CD4-positive, alpha-beta T cell treated with Interleukin-10 for 1 hour (primary cell): ENCODE measurements at places on chromosomes 11 and 22.
A peak's percentile ranks its signal among the peaks of the same experiment; 100 is the strongest.

GRCh38 chr11:35803115-35803514, 140.5 kb downstream of the TRIM44 start:
- no peak for DNase-seq

GRCh38 chr22:43515902-43516301, 104.1 kb downstream of the MPPED1 start:
- DNase-seq, result no peak

- no peak for DNase-seq
Observed at GRCh38 chr11:121657146-121657545, 204.4 kb upstream of the SORL1-AS1 start.

GRCh38 chr22:24444251-24444650, 16.9 kb downstream of the ADORA2A start:
- no peak for DNase-seq

DNA sequence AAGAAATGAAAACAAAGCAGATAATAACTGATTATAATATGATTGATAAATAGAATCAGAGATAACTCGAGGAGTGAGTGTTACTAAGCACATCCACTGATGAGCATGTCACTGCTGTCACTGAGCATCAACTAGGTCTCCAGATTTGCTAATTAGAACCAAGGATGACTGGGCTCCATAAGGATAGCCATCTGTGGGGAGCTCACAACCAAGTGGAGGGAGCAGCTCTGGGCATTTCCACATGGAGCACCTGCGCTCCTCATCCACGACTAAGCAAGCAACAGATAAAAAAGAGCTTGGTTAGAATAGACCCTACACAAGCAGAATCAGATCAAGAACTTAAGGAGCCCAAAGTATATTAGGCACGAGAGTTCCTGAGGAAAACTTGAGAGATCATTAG, 396.0 kb upstream of the B3GAT1 start:
- no peak for DNase-seq

- peak; percentile 74 for DNase-seq
Observed at GRCh38 chr11:12331239-12331874, 46.0 kb upstream of the PARVA start.

DNA sequence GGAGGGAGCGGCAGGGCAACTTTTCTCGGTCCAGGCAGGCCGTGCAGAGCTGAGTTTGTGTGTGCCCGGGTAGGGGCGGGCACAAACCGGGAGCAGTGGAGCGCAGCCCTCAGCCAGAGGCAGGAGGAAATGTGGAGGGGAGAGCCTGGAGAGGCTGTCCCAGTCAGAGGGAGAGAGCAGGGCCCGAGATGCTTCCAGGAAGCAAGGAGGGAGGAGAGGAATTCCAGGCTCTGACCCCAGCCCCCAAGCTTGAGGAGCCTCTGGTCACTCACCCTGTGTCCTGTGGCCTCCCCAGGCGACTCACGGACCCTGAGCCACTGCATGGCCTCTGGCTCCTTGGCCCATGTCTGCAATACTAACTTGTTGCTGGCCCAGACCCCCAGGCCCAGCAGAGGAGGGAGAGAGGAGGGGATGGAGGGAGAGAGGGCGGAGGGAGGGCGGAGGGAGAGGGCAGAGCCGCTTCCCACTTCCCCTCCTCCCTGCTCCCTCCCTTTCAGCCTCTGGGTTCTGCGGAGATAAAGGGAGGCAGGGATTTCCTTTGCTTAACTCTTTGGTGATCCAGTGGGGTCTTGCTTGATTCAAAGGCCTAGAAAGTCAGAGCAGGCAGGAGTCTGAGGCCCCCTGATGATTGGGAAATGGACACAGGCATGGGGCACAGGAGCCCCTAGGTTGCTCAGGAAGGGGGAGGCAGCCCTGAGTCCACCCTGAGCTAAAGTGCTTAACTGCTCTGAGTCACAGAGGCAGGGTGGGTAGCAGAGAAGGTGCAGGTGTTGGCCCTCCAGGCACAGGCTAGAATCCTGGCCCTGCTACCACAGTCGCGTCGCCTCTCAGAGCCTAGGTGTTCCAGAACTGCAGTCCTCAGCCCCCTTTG, at the start of gene C1QTNF6:
C1QTNF6 (minus strand) TSS at position 357 of the 871 bp plus-strand sequence; CDS start at position 323, 34 bp downstream.
- DNase-seq, result no peak

GRCh38 chr11:35288817-35289541, 130.4 kb downstream of the SLC1A2 start:
- DNase-seq, result no peak

GRCh38 chr11:70551351-70552166, 153.2 kb downstream of the CTTN start:
- DNase-seq, result no peak

GRCh38 chr22:39917197-39917643, 16.3 kb downstream of the GRAP2 start:
- no peak for DNase-seq

- no peak for DNase-seq
Observed at GRCh38 chr22:21931056-21931455, 21.6 kb downstream of the PPM1F start.

DNA sequence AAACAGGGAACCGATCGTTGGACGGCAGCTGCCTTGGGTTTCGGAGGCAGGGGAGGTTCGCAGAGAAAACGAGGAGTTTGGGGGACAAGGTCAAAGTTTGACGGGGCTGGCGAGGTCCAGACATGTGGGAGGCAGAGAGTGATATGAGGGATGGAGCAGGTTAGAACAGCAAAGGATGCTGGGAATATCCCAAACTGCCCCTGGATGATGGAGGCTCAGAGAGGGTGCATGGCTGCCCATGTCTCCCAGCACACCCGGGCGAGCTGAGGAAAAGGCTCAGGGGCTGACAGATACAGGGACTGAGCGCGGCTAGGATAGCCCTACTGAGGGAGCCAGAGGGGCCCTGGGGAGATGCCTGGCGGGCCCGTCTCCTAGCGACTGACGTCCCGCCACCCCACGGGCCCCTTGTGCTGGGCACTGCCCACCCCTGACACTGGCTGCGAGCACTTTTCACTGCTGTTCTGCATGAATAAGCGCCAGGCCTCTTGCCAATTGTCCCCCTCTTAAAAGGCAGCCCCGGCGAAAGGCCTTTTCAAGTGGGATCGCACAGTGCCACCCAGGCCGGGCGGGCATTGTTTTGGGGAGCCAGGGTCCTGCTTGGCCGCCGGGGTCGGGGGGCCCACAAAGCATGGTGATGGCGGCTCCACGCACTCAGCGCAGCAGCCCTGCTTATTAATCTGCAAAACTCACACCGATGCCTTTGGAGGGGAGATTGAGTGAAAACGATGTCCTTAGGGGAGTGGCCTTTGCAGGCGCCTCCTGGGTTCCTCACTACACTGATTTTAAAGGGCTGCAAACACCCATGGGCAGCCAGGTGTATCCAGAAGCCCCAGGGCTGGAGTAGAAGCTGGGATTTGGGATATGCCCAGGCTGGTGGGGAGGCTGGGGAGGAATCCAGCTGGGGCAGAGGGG, 90.0 kb upstream of the LINC01488 start:
- DNase-seq, result no peak

GRCh38 chr22:22666307-22667091, 22.1 kb downstream of the GGTLC2 start:
- DNase-seq, result peak; percentile 23

- DNase-seq, result no peak
Observed at GRCh38 chr11:34953955-34954354, 37.5 kb downstream of the PDHX start.

- DNase-seq, result no peak
Observed at GRCh38 chr11:6300325-6300724, 20.0 kb downstream of the CAVIN3 start.

- DNase-seq, result no peak
Observed at GRCh38 chr11:35038211-35038928, 100.6 kb upstream of the CD44 start.

GRCh38 chr11:45974806-45975205, 52.4 kb downstream of the LARGE2 start:
- no peak for DNase-seq

DNA sequence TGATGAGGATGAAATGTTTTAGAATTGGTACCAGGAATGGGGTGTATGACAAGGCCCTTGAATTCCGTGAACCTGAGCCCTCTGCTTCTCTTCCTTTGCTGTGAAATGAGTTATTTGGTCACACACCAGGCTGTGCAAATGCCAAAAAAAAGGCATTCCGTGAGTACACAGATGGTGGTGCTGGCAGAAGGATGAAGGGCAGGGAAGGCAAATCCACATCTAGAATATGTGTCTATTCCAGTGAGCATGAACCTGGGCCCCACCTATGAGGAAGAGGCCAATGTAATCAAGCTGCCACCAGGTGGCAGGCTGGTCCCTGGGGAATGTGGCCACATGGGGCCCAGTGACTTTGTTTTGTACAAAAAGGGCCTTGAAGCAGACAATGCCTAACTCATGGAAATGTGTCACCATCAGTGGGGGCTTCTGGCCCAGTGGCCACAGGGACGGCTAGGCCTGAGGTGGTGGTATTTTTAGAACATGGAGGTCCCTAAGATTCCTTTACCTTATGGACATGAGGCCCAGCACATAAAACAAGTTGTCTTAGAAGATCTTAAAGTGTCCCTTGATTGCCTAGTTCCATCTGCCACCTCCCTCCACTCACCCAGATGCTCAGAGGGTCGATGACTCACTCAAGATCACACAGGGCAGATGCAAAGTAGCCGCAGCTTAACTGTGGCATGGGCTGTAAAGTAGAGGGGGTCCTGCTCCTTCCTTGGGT, 3.9 kb upstream of the RNF215 start:
- DNase-seq, result peak; percentile 84

GRCh38 chr11:71251761-71252268, 562 bp downstream of the SHANK2 start:
- DNase-seq, result no peak

- no peak for DNase-seq
Observed at GRCh38 chr11:65555693-65556231, 2.4 kb downstream of the LTBP3 start.

- DNase-seq, result no peak
Observed at GRCh38 chr11:27599217-27599616, 92.6 kb upstream of the LIN7C start.

- no peak for DNase-seq
Observed at GRCh38 chr11:123373754-123374621, 56.1 kb upstream of the GRAMD1B start.

DNA sequence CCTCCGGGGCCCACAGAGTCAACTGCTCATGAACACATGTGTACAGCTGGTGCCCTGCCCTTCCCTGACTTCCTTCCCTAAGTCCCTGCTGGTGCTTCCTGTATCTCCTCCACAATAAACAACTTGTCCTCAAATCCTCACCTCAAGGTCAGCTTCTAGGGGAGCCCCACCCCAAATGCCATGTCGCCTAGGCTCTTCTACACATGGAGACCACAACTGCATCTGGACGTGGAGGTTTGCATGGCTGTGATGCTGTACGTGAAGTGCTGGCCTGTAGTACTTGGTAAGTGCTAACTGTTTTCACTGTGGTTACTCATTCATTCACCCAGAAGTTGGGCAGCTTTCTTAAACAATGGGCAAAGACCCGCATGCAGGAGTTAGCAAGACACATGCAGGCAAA, 359.5 kb downstream of the SHANK2 start:
- no peak for DNase-seq

GRCh38 chr11:121892863-121893262, 223.2 kb downstream of the BLID start:
- DNase-seq, result no peak

DNA sequence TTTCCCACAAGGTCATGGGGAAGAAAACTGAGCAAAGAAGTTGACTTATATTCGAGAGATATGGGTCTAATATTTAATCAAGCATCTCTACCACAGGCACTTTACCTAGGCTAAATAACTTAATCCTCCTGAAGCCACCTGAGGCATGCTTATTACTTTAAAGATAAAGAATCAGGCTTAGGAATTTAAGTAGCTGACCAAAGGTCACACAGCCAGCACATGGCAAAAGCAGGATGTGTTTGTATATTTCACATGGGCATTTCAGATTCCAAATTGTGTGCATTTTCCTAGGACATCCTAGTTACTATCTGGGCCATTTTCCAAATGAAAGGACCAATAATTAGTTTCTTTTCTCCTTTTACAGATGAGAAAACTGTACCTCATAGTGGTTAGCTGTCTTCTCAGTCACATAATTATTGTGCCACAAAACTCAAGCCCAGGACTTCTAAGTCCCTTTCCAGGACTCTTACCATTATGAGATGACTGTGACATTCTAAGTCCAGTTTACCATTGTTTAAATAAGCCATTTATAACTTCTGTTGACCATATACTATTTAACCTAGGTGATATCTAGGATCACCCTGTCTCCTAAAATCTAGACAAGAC, 112.1 kb upstream of the ZC3H12C start:
- DNase-seq, result no peak

DNA sequence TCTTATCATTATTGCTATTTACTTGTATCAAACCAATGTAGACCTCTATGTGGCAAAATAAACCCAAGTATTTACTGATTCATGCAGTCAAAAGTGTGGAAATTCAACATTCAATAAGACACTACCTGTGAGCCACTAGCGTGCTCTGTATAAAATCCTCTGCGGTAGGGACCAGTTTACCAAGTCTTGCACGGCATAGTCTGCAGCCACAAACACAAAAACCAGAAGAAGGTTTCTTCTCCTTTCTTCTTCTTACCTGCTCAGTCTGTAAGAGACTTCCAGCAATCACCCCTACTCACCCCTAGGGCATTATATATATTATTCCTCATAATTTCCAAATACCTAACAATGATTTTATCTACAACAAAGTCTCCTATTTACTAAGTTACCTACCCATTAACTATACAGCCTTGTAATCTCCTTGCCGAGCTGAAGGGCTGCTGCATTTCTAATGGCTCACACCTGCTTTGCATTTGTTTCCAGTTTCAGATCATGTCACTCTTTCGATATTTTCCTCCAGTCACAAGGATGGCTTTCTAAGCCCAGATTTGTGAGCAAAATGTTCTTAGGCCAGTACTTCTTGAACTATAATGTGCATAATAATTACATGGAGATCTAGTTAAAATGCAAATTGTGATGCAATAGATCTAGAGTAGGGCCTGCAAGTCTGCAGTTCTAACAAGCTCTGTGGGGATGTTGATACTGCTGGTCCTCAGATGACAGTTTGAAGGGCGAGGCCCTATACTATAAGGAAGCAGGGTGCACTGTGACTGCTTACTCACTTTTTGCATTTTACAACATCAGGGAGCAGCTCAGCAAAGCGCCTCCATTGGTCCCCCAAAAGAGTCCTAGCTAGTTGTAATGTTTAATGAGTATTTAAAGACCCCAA, 191.9 kb upstream of the DDI1 start:
- DNase-seq, result no peak

GRCh38 chr11:71171576-71171975, 80.8 kb downstream of the SHANK2 start:
- no peak for DNase-seq

DNA sequence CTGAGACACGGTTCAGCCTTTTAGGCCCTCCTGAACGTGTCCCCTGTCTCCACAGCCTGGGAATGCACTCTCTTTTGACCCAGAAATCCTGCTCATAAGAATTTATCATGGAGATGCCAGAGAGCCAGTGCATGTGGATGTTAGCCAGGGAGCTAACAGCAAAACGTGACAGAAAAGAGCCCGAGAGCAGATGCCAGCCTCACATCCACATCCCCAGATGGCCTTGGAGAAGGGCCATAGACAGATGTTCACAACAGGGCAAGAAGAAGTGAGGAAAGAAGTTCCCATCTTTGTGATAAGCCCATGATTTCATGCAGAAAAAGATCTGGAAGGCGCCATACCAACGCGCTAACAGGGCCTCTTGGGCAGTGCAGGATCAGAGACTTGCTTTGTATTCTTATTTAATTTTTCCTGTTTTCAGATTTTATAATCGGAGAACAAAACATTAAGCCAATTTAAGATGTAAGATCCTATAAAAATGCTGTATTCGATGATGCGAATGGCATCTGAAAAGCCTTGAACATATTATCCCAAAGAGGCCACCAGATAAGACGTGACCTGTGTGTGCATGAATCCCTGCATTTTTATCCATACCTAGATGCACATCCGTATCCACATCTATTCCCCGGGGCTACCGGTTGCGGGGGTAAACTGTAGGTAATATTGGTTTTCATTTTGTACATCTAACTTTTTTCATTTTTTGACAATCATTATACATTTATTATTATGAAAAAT, 48.7 kb downstream of the IGLL5 start:
- no peak for DNase-seq
